ENCODE measurements at places on chromosomes 7 and 10.

- no peaks in the 10 kb centered on the region for H3K4me1 ChIP-seq
- H3K27me3 ChIP-seq = no peaks in the 10 kb centered on the region
- peaks cover 7% of the 10 kb centered on the region for H3K36me3 ChIP-seq
- H3K27ac ChIP-seq = no peak overlapping the region
- peak; percentile 62 for DNase-seq
These were observed 14.8 kb downstream of the DPCD start for GRCh38 chr10:101602761-101603398.

- no peaks in the 10 kb centered on the region for H3K36me3 ChIP-seq
- H3K27me3 ChIP-seq = peaks cover 3% of the 10 kb centered on the region
- no peak overlapping the region for H3K27ac ChIP-seq
- no peak for DNase-seq
These were observed 115.4 kb upstream of the ACBD5 start for GRCh38 chr10:27355918-27356573.

GRCh38 chr10:78911533-78912340, 157.0 kb upstream of the ZMIZ1 start:
- peaks cover 4% of the 10 kb centered on the region for H3K27me3 ChIP-seq
- DNase-seq = no peak
- H3K4me3 ChIP-seq = no peak overlapping the region
- no peaks in the 10 kb centered on the region for H3K4me1 ChIP-seq

DNA sequence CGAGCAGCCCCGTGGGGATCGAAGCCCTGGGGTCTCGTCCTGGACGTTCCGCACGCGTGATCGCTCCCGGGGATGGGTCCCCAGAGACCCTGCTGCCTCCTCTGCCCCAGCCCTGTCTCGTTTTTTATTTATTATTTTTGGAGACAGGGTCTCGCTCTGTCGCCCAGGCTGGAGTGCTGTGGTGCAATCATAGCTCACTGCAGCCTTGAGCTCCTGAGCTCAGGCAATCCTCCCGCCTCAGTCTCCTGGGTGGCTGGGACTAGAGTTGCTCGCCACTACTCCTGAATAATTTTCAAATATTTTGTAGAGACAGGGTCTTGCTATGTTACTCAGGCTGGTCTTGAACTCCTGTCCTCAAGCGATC, 319 bp upstream of the STX1A start:
- peaks cover 9% of the 10 kb centered on the region for H3K36me3 ChIP-seq
- peaks cover 31% of the 10 kb centered on the region for H3K4me1 ChIP-seq
- H3K27me3 ChIP-seq = peaks cover 11% of the 10 kb centered on the region
- no peak for DNase-seq
- peak overlapping the region; percentile 80 for H3K4me3 ChIP-seq
- no peak overlapping the region for H3K27ac ChIP-seq

Data from activated T-helper 2 cell treated with anti-CD3 and anti-CD28 coated beads, Interferon-gamma antibody, Interleukin-2, Interleukin-4, amounts not matched to agents 10 μg/mL and 5 μg/mL and 100 μg/mL, durations not matched to agents 14 hours and 24 hours and 36 hours (primary cell).